ENCODE measurements at places on chromosomes 1 and 21.
A peak's percentile ranks its signal among the peaks of the same experiment; 100 is the strongest.

DNA sequence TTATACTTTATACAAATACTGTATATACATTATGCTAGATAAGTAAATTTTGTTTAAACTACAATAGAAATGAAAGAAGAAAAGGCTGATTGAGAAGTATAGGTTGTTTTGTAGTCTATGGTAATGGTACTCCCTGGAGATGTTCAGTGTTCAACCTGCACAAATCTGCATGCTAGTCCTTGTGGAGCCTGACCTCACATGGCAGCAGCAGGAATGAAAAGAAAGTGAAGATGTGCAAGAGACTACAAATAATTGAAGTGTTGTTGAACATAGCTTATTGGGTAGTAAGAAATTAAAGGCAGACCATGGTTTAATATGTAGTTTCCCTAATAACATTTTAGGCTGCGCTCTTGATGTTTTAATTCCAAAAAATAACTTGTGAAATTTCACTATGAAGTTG is 201.2 kb downstream of the TGFB2 start:
- DNase-seq = no peak

- DNase-seq = no peak
Observed at GRCh38 chr21:27739187-27739586, 772.3 kb upstream of the ADAMTS5 start.

- no peak for DNase-seq
Observed at GRCh38 chr1:26493267-26493666, 21.0 kb downstream of the HMGN2 start.

- peak; percentile 66 for DNase-seq
Observed at GRCh38 chr1:92483610-92484471, 2.9 kb downstream of the GFI1 start.

- DNase-seq = peak; percentile 11
Observed at GRCh38 chr1:177423090-177423489, 252.3 kb downstream of the BRINP2 start.

DNA sequence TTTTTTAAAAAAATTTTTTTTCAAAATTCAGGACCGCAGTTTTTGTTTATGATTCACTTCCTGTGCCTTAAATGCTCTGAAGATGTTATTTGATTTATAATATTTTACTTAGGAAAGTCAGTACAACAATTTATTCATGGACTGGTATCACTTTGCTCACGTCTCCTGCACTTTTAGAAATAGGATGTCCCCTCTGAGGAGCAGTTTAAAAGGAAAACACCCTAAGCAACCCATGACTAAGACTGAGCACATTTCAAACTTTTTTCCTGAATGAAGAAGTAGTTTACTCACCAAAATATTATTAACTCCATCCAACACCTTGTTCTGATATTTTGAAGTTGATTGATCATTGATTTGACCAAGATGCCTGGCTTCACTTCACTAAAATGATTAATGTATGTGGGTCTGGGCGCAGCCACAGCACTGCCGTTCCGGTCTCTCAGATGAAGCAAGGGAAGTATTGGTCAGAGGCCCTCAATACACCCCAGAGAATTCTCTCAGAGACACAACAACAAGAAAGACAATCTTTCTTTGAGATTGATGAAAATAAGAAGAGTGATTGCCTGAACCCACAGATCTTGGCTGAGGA is 223.9 kb downstream of the TGFB2 start:
- DNase-seq = no peak

- no peak for DNase-seq
Observed at GRCh38 chr1:65177457-65177856, 29.5 kb downstream of the AK4 start.

DNA sequence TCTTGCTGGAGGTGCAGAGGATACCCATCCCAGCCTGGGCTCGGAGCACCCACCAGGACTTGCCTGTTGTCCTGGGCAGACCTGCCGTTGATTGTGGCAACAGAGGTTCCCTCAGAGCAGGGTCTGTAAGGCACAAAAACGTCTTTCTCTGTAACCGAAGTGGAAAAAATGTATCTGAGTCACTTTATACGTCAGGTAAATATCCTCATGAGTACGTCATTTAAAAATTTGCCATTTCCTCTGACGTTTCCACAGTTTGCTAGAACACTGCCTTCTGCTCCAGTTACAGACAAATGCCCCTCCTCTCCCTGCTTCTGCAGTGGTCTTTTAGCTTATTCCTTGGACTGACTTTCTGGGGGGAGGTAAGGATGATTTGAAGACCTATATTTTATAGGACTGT is 326.8 kb downstream of the HHAT start:
- DNase-seq = no peak

GRCh38 chr1:97368296-97368695 is 552.5 kb downstream of the DPYD start:
- DNase-seq = no peak

DNA sequence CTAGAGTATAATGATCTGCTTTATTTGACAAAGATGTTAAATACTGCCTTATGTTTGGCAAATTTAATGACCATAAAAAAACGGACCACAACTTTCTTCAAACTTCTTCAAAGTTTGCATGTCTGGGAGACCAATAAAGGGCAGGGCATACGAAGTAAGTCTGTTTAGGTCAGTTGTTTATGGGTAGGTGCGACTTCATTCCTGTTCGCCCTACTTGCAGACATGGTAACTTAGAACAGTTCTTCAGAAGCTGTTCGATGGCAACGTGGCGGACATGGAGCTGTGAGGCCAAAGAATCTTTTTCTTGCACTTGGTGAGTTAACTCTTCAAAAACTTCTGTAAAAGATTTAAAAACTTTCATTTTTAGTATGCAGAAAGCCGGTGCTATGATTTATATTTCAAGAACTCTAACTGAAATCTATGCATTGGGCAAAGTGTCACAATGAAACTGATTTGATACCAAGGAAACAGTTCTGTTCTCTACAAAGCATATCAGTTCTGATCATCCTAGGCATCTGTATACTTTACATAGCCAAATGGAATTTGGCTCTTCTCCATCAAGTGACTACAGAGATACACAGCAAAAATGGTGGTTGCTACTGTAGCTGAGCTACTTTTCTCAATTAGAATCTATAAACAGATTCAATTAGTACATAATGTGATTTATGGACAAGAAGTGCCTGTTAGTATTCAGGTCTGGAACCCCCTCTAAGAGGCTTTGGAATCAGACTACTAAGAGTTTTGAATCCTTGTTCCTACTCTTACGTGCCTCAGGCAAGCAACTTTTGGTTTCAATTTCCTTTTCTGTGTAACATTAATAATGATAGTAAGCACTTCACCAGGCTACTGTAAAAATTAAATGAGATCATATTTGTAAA is 25.7 kb downstream of the C21orf91 start:
- no peak for DNase-seq

- DNase-seq = peak; percentile 14
Observed at GRCh38 chr1:199551967-199552565, 475.4 kb upstream of the NR5A2 start.

- no peak for DNase-seq
Observed at GRCh38 chr1:197737916-197738315, 37.4 kb downstream of the DENND1B start.

- no peak for DNase-seq
Observed at GRCh38 chr1:45005761-45006160, 5.4 kb downstream of the HECTD3 start.

- DNase-seq = no peak
Observed at GRCh38 chr21:21968810-21969209, 970.6 kb downstream of the NCAM2 start.

- no peak for DNase-seq
Observed at GRCh38 chr1:161046605-161047228, 940 bp upstream of the USF1 start.

- no peak for DNase-seq
Observed at GRCh38 chr1:244962130-244962529, 97.8 kb upstream of the HNRNPU start.

DNA sequence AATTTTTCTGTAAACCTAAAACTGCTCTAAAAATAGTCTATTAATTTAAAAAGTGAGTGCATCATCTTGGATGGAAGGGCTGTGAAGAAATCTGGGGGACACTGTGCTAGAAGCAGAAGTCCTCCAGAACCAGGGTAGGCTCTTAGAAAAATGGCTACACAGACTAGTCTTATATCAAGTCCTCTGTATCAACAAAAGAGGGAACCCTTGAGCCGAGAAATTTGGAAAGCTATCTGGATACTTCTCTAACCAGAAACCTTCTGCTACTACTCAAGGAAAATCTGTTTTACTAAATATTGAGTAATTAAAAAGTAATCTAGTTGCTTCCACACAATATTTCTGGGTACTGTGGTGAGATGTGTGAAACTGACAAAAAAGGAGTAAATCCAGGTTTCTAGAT is 92.1 kb downstream of the WDR3 start:
- no peak for DNase-seq

- no peak for DNase-seq
Observed at GRCh38 chr1:229991104-229991513, 75.9 kb upstream of the GALNT2 start.

- no peak for DNase-seq
Observed at GRCh38 chr1:100267284-100267683, 1.3 kb downstream of the RTCA start.

- peak; percentile 24 for DNase-seq
Observed at GRCh38 chr1:169890761-169891538, 2.7 kb downstream of the SCYL3 start.

- DNase-seq = no peak
Observed at GRCh38 chr21:46008893-46009621, 27.5 kb downstream of the COL6A1 start.

GRCh38 chr1:150352866-150353265 is 11.1 kb upstream of the RPRD2 start:
- DNase-seq = no peak

- no peak for DNase-seq
Observed at GRCh38 chr1:63623952-63624351, 30.7 kb downstream of the PGM1 start.

- DNase-seq = peak; percentile 30
Observed at GRCh38 chr1:28112388-28113241, 24.2 kb upstream of the EYA3 start.

GRCh38 chr21:14054682-14055081 is 156.1 kb downstream of the LIPI start:
- DNase-seq = no peak

DNA sequence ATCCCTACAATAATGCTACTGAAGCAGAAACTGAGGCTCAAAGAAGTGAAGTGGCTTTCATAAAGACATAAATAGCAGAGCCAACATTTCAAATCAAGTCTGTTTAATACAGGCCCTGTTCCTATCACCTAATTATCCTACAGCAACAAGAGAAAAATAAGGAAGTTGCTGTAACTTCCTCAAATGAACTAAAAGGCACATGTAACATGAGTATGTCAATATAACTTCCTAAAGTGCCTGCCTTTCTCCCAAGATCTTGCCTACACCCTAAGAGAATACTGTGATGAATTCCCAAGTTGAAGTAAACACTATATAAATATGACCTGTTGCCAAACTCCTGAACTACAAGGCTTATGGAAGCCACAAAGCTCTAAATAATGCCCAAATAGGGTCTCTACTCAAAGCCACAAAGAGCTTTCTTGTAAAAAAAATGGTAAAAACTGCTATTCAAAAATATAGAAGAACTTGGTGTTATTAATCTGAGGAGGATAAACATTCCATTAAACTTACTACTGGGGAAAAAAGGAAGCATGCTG is 8.6 kb downstream of the BEND5 start:
- DNase-seq = no peak

GRCh38 chr21:27476696-27477095 is 509.8 kb upstream of the ADAMTS5 start:
- DNase-seq = no peak

- DNase-seq = peak; percentile 38
Observed at GRCh38 chr1:145962157-145963102, 1.9 kb downstream of the ANKRD34A start.

DNA sequence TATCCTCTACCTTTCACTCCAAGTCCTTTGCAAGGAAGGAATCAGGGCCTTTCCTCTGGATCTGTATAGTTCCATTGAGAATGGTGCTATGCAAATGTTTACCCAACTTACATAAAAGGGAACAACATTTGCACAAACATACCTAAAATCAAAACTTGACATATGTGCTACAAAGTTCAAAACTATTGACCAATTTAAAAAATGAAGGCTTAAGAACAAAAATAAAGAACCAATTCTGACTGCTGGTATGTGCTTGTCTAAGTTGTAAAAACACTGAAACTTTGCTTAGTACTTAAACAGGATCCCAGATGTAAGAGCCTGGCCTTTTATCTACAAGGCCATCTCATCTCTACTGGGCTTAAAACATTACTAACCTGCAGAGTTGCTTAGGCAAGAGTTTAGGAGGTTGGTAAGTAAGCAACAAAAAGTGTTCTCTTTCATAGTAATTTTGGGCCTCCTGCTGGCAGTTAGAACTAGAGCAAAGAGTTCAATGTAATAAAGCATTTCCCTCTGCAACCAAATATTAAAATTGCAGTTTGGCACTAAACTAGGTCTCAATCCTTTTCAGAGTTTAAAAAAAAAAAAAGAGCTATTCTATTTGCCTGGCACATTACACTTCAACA is 2.0 kb downstream of the SCMH1 start:
- DNase-seq = no peak

GRCh38 chr21:15839601-15840000 is 109.8 kb downstream of the USP25 start:
- no peak for DNase-seq

DNA sequence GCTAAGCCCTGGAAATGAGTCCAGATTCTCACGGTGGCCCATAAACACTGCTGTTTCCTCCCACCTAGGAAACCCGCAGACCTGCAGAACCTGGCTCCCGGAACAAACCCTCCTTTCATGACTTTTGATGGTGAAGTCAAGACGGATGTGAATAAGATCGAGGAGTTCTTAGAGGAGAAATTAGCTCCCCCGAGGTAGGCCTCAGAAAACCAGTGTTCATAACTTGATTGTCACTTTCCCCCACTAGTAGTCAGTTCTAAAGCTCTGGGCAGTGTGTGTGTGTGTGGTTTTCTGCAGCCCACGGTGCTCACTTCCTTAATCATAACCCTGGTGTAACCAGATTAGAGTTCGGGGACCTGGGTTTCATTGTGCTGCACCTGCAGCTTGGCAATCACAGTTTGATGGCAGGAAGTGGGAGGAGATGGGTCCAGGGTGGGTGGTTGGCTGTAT is 39.1 kb downstream of the CLIC6 start:
- DNase-seq = no peak

DNA sequence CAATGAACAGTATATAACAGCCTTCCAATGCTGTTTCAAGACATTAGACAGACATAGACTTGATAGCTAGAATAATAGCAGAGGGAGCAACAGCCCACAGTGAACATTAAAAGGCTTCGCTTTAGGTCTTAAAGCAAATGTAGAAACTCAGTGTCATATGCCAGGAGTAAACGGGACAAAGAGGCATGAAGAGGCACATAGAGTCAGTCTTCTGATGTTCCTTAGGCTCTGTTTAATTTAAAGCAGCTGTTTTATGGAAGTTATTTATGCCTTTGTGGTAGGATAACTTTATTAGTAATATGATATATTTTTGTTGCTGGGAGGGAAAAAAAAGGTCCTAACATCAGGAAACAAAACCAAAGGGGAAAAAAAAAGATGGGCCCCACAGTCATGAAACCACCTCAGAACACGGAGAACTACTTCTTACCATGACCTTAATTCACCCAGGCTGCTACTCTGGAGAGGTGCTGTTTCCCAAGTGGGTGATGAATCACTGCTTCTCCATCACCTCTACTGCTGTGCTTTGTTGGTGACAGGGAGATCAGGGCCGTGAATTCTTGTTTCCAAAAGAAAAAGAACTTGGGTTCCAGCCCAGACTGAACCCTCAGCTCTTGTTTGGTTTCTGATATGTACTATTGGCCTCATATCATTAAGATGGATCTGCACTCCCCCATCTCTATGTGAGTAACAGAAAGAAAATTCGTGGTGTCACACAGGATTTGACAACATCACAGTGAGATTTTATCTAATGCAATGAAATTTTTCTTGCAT is 616.9 kb downstream of the KIF26B start:
- no peak for DNase-seq
